Mesendoderm (in vitro differentiated cells): ENCODE measurements at places on chromosomes 16 and 17.

GRCh38 chr17:79800325-79801155 is 3.7 kb upstream of the CBX8 start:
- peak; percentile 79 for DNase-seq

DNA sequence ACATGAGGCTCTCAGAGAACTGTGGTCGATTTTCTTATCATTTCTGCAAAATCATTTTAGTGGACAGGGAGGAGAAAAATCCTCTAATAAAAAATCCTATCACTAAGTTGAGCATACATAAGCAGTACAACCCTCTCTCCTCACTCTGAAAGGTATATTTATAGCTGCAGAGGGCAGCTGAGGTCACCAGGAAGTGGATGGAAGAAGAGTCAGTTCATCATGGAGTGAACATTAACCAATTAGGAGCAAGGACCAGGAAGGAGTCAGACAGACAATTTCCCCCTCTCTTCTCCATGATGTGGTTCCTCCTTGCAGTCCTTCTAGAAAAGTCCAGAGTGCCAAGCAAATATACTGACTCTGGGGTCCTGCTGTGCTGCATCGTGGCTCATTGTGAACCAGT is 253.7 kb downstream of the TOX3 start:
- DNase-seq = no peak

DNA sequence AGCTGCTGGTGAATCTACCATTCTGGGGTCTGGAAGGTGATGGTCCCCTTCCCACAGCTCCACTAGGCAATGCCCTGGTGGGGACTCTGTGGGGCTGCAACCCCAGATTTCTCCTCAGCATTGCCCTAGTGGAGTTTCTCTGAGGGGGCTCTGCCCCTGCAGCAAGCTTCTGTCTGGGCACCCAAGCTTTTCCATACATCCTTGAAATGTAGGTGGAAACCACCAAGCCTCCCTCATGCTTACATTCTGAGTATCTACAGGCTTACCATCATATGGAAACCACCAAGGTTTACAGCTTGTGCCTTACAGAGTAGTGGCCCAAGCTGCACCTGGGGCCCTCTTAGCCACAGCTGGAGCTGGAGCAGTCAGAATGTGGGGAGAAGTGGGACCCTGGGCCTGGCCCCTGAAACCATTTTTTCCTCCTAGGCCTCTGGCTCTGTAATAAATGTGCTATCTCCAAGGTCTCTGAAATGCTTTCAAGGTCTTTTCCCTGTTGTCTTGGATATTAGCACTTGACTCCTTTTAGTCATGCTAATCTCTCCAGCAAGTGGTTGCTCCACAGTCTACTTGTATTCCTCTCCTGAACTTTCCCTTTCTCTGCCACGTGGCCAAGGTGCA is 19.6 kb upstream of the DLX3 start:
- DNase-seq = no peak

DNA sequence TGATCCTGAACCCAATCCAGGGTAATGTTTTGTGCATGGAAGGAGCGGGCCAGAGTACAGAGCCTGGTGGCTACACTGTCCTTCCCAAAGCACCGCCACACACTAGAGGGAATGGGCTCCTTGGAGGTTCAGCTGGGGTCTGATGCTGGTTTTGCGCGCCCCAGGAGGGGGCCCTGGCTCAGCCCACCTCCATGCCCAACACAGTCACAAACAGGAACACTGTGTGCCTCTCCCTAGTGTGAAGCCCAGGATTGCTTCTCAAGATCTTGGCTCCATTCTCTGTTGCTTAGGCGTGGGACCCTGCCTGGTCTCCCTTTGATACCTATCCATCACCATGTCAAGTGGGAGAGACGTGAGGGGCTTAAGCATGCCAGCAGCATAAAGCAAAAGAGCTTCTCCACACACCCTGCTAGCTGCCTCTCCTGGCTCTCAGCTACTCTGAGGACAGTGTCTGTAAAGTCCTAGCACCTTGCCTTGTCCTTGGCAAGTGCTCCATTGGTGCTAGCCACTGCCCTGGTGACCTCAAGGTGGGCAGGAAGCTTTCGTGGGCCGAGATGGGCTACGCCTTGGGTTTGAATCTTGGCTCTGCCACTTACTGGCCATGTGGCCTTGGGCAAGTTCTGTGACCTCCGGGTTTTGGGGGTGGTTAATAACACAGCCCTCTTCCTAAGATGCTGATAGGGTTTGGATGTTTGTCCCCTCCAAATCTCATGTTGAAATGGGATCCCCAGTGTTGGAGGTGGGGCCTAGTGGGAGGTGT is 122.2 kb downstream of the C16orf78 start:
- DNase-seq = no peak

DNA sequence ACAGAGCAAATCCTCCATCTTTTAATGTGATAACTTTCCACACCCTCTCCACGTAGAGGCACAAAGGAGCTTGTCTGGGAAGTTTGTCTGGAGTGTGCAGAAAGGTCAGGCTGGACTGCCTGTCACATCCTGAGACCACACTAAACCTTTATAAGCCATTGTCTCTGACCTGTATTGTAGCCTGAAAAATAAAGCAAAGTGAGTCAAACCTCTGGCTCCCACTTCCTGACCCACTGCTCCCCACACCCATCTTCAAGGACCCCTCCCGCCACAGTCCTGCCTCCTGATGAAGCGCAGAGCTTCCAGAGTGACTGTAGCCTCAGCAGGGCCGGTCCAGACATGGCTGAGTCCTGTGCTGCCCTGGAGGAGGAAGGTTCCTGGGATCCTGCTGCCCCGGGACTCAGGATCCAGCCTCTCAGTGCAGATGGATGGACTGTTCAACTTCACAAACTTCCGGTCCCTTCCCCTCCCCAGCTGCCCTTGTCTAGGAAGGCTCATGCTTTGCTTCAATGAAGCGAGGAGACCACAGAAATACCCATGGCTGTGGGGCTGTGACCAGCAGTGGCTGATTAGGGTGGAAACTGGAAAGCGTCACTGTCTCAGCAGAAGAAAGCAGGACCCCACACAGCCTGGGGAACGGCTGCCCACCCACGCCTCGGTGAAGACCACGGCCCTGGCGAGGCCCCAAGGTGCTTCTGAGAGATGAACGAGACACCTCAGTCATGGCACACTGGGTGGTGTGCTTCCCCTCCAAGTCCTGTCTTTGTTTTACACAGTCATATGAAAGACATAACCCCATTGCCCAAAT is 30.9 kb upstream of the CLEC18B start:
- DNase-seq = no peak

- peak; percentile 96 for DNase-seq
Observed at GRCh38 chr17:48055531-48056245, 7.5 kb downstream of the NFE2L1 start.

DNA sequence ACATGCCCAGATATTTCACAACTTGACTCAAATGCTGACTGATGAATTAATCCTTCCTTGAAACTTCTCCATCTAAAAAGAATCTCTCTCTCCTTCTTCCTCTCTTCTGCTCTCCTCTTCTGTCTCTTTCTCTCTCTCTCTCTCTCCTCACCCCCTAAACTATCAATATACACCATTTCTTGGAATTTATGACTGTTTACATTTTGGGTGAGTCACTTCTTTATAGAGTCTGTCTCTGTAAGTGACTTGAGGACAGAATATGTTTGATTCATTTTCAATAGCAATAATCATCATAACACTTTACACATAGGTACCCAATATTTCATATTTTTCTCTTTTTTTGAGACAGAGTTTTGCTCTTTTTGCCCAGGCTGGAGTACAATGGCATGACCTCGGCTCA is 15.3 kb downstream of the OR3A1 start:
- DNase-seq = no peak

DNA sequence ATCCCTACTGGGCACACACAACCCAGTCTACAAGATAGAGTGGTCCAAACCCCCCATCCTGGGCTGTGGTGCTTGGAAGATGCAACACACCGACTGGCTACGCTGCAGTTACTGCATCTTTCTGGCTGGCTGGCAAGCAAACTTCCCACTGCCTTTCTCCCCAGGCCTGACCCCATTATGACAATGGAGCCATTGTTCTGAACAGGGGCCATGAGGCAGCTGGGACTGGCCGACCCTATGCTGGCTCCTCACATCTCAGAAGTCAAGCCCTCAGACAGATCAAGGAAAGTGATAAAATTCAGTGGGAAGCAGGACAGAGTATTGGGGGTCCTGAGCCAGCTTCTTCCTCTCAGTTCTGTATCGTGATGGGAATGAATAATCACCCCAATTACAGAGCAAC is 364.1 kb upstream of the ASIC2 start:
- peak; percentile 10 for DNase-seq

GRCh38 chr16:76583466-76583865 is 306.3 kb downstream of the CNTNAP4 start:
- no peak for DNase-seq
